ENCODE measurements at places on chromosomes 4 and X. TPM values are rescaled to one million over a fixed set of nuclear protein-coding genes. Genes with fewer than 3 reads are reported as not detected.

The SUPT20HL2 gene
- total RNA-seq = not detected

The LSM6 gene
- 89.7 TPM for total RNA-seq

The EDNRA gene
- total RNA-seq = not detected

The MTNR1A gene
- total RNA-seq = not detected

The NHSL2 gene
- total RNA-seq = 0.34 TPM

The NLRP2B gene
- not detected for total RNA-seq

The CXorf49B gene
- total RNA-seq = not detected

The NUDT10 gene
- 1.2 TPM for total RNA-seq

The TECRL gene
- not detected for total RNA-seq

The GPR119 gene
- not detected for total RNA-seq

The RBPJ gene
- total RNA-seq = 200 TPM

The FHIP1A gene
- not detected for total RNA-seq

The XG gene
- total RNA-seq = not detected

Measured in activated CD8-positive, alpha-beta memory T cell treated with anti-CD3 and anti-CD28 coated beads for 36 hours (primary cell).